Cardiac muscle cell (in vitro differentiated cells and primary cell): ENCODE measurements at places on chromosomes 3 and 15.

- DNase-seq: no peak
These were observed 165.3 kb downstream of the CHSY1 start for GRCh38 chr15:101086394-101087171.

DNA sequence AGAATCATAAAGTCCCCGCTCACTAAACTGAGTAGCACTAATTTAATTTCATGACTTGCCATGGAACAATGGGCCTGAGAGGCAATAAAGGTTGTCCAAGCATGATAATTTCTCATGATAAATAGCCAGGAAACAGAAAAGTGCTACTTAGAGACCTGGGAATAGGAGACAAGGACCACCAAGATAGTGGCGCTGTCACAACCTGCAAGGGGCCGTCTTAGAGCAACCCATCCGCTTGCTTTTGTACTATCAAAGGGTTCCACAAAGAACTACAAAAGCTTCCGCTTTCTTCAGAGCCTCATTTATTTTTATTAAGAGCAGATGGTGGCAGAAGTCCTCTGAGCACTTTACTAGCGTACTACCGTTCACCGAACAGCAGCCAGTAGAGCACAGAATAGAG is 421.7 kb upstream of the GRM7 start:
- DNase-seq: no peak

DNA sequence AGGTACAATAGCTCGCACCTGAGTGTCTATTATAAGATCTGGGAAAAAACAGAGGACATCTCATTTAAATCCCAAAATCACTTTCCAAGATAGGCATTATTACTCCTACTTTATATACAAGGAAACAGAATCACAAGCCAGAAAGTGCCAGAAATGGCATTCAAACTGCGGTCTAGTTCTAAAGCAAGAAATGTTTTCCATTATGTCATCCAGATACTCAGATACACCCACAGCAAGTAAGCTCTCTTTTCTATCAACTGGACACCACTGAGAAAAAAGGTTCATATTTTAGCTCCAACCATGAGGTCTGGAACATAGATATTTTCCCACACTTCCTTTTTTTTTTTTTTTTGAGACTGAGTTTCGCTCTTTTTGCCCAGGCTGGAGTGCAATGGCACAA is 8.1 kb downstream of the SLC33A1 start:
- DNase-seq: no peak

GRCh38 chr3:177211503-177212277 is 14.4 kb upstream of the TBL1XR1 start:
- no peak for DNase-seq

DNA sequence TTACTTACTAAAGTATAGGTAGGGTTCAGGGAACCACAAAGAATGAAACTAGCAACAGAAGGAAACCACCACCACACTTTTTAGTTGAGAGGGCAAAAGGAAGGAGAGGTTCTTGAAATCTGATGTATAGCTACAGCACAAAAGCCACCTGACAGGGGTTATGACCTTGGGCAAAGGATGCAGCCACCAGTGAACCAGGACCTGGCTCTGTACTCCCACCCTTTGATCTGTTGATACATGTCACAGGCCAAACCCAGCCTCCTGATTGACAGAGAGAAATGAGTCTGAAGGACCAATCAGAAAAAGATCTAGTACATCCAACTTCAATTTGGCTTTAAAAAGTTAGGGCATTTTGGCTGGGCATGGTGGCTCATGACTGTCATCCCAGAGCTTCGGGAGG is 20.0 kb upstream of the BLM start:
- DNase-seq: no peak

GRCh38 chr3:115502128-115502527 is 121.2 kb upstream of the GAP43 start:
- no peak for DNase-seq
